DND-41 (cell line): ENCODE measurements at places on chromosomes 16 and 17.

GRCh38 chr16:65196420-65197075 lies 74.7 kb upstream of the CDH11 start:
- DNase-seq = no peak

DNA sequence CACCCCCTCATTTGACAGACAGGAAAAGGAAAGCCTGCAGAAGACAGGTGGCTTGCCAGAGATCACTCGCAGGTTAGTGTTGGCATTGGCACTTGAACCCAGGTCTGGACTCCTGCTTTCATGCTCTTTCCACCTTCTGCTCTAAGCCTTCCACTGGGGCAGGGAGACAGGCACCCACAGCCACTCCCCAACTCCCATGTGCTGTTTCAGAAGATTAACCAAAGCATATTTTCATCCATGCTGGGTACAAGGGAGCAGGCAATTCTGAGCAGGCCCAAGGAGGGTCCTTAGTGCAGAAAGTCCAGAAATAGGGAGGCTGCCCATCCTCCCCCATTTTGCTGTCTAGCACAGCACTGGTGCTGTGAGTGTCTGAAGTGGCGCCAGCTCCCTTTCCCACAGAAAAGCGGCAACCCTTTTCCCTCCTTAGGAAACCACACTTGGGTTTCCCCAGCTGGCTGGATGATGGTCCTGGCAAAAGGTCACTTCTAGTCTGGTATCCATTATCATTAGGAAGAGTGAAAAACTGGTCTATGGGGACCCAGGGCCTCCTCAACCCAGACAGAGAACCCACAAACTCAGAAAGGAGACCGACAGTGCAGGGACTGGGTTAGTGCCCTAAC lies 2.0 kb upstream of the CAVIN1 start:
- DNase-seq = no peak

- DNase-seq = no peak
Observed at GRCh38 chr16:20744922-20745440, 3.4 kb upstream of the THUMPD1 start.

DNA sequence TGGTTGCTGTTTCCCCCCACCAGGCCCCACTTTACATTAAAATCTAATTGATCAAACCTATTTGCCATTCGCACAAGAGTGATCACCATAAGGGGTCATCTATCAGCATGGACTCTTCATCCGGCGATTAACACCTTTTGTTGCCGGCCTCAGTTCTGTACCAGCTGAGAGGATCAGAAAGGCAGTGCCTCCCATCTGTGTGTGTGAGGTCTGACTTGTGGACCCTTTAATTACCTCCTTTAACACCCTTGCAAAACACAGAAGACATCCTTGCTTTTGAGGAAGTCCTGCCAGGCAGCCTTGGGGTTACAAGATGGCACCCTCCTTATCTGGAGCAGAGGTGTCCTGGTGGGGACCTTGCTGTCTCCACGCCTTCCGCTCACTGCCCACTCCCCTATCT lies 77.2 kb upstream of the IRX3 start:
- DNase-seq = no peak

GRCh38 chr17:2420176-2420575 lies 19.3 kb upstream of the MNT start:
- DNase-seq = no peak
